Cardiac fibroblast (primary cell): ENCODE measurements at places on chromosomes 16 and 17.

DNA sequence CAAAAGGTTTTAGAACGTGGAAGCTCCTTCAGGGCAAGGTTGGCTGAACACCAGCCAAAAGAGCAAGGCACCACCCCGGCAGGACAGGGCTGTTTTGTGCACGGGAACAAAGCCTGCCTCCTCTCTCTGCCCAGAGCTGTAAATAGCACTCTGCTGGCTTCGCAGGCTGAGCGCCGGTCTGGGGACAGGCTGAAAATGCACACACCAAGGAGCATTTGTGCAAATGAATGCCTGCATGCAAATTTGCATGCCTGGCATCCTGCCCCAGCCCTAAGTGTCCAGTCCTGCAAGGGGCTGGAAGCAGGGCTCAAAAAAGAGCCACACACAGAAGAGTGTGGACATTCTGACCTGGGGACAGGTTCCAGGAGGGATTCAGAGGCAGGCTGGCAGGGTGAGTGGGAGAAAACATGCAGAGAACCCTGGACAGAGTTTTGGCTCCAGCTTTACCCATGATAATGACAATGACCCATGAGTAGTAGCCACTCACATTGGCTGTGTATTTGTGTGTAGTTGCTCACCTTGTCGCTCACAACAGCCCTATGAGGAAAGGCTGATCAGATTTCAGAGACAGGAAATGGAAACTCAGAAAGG, 11.7 kb downstream of the ABAT start:
- DNase-seq, result no peak

DNA sequence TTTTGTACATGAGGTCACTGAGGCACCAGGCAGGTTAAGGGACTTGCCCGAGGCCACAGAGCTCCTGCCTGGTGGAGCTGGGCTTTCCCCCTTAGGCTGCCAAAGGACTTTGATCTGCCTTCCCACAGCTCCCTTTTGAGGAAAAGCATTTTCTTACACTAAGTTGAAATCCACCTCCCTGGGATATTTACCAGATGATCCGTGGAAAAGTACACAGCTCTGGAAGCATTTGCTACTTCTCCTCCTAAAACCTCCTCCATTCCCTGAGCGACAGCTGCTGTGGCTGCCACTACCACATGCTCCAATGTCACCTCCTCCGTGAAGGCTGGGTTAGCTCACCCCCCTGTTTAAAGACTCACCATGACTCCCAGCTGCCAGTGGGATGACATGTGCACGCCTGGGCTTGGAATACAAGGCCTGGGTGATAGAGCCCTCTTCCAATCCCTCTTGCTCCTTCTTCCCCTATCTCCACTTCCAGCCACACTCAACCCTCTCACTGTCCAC, 1.2 kb upstream of the MPRIP start:
- DNase-seq, result no peak

- DNase-seq, result no peak
Observed at GRCh38 chr17:16652847-16653366, 743 bp downstream of the ZNF624 start.

DNA sequence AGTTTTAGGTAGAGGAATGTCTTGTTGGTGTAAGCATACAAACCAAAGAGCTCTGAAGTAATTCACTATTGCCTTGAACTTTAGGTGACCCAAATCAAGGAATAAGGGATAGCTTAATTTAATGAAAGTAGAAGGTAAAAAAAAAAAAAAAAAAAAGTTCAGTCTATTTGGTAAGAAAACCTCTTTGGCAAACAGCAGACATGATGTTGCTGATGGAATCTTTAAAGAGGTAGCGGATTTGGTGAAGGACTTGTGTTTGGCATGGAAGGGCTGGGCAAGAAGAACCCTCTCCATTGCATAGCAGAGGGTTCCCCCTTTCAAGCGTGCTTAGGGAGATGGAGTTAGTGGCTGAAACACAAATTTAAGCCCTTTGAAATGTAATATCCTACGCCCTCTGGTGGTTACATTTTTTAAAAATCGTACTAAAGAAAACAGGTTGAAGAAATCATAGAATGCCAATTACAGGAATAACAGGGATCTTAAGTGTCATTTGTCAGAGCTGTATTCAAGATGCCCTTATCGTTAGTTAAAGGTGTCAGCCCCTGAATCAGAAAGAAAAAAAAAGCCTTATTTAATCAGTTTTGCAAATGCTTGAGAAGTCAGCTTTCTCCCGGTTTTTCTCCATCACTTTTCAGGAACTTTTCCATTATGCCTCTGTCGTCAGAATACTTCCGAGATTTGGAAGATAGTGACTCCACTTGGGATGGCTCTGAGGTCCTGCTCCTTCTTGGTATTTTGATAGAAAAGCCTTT, 383.1 kb downstream of the KCNJ2 start:
- peak; percentile 66 for DNase-seq

DNA sequence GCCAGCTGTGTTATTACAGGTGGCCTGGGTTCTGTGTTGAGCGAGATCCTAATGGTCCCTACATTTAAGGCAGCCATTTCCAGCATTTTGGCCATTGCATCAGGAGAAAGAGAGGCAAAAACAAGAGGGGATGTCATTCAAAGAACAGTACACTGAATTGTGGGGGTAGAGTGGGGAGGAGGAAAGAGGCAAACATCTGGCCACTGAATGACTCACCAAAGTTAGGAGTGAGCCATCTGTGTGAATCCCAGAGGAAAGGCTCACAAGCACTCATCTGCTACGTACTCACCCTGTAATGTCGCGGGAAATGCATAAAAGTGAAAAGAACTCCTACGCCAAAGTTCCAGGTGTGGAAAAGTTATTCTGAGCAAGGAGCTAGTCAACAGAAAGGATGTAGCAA, 16.7 kb downstream of the KRABD2 start:
- DNase-seq, result peak; percentile 82

- no peak for DNase-seq
Observed at GRCh38 chr17:73719588-73720071, 75.4 kb upstream of the SDK2 start.

DNA sequence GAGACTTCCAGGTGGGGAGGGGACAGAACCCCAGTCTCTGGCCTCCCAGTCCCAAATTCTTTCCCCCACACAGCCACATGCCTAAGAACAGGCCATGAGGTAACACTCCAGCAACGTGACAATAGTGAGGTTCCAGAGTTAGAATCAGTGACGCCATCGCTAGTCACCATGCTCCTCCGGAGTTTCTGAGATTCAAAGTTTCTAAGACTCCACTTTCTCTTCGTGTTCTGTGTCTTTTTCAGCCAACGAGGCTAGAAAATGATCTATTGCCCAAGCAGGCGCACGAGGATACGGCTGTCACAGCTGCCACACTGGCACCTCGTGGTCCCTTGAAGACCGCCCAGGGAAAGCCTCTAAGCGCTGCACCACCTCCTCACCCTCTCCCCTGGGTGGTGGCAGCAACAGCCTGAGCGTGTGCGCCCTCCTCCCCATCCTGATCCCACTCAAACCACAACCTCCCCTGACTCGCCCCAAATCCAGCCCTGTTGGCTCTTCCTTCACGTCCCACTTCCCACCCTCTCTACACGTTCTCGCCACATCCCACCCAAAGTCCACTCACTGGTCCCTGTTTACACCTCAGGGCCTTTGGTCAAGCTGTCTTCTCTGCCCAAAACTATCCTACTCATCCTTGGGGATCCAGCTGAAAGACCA, 1.0 kb downstream of the MCRIP1 start:
- DNase-seq, result peak; percentile 65

- DNase-seq, result no peak
Observed at GRCh38 chr16:75535211-75535843, 581 bp downstream of the CHST5 start.

DNA sequence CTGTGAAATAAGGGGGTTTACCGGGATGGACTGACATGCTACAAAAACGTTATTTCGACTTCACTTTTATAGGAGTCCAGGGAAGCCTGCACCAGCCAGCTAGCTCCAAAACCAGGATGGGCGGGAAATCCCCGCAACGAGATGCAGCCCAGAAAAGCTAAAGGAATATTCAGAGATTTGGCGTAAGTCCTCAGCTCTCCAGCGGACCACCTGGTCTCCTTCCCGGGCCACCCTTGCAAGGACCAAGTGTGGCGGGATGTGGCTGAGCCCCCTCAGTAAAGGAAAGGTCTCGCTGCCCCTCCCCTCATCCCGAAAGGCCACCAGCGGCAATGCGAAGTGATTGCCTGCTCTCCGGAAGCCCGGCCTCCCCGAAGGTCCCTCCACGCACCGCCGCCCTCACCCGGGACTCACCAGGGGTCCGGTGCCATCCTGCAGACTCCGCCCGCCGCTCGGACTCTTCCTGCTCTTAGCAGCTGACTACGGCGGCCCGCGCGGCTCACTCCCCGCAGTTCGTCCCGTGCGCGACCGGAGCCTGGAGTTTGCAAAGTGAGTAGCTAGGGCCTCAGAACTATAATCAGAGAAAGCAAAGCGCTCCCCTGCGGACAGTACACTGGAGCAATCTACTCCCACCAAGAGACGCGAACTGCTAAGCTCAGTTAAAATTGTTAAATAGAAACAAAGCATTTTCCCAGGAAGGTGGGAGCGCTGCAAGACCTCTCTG, at the start of gene STX8:
Gene STX8 (minus strand): TSS at position 440 of the 721 bp plus-strand sequence. CDS start 12 bp downstream, at position 428.
- DNase-seq, result peak; percentile 92

- DNase-seq, result peak; percentile 19
Observed at GRCh38 chr17:32323811-32324491, 18.0 kb downstream of the C17orf75 start.

GRCh38 chr17:81551458-81552243, 502 bp downstream of the FAAP100 start:
- DNase-seq, result no peak

DNA sequence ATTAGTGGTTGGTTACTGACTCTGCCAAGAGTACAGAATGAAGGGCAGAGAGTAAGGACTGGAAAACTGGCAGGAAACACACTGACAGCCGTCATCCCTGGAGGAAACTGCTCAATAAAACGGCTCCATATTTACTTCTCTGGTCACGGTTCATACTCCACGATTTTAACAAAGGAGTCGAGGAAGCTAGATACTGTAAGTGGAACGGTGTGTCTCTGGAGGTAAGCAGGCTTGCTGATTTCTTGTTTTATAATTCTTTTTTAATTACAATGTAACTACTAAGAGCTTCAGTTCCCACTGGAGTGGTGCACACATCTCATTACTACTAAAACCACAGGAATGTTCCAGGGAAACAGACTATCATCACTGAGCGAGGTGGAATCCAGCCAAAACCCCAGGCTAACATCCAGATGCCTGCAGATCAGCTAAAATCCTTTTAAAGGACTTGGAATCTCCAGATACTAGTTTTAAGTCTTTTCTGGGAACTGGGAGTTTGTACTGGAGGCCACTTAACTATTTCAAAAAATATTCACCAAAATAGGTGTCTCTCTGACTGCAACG, 17.8 kb downstream of the SERPINF1 start:
- DNase-seq, result peak; percentile 98

DNA sequence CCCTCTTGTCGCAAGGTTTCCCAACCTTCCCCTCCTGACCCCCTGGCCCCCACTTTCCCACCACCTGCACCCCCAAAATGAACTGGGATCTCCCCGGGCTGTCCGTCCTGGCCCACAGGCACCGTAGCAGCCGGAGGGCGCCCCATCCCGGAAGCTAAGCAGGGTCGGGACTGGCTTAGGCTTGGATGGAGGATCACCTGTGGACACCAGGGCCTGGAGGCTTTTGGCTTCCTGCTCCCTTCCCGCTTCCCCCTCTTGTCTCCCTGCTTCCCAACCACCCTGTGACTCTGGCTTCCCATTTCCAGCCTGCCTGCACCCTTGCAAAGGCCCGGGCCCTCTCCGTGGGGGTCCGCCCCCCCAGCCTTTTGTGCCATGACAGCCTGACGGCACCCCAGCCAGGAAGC, 2291.3 kb downstream of the TP53TG3F start:
- no peak for DNase-seq

DNA sequence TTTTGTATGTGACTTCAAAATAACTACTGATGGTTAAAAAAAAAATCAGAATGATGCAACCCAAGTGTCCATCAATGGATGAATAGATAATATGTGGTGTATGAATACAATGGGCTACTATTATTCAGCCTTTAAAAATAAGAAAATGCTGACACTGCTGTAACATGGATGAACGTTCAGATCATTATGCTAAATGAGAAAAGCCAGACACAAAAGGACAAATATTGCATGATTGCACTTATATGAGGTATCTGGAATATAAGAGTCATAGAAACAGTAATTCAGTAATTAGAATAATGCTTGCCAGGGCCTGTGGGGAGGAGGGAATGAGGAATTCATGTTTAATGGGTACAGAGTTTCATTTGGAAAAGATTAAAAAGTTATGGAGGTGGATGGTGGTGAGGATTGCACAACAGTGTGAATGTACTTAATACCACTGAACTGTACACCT, 25.4 kb downstream of the TENT4B start:
- no peak for DNase-seq

DNA sequence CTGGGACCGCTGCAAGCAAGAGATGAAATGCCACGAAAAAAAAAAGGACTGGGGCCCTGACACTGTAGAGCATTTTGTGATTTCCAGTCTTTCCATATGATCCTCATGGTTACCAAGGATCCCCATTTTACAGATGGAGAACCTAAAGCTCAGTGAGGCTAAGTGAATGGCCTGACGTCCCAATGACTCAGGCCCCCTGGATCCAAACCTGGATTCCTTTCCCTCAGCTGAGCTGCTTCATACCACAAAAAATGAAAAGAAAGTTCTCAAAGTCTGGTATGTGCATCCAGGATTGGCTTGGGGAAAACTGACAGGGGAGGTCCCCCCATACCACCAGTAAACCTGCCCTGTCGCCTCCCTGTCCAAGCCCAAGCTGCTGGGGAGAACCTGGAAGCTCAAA, 80.5 kb downstream of the TEX14 start:
- DNase-seq, result no peak

DNA sequence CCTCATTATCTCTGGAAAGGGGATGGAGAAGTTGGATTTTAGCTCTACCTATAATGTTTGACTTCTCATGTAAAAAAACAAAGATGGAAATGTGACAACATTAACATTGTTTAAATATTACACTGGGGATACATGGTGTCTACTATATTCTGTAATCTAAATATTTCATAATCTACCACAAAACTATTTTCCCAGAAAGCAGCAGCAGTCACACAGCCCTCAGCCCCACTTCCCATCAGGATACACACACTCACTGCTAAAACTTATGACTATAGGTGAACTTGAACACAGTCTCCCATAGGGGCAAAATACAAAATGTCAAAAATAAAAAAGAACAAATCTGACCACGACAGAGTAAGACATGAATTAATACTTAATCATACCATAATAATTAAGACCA, 95.7 kb downstream of the KANSL1 start:
- peak; percentile 66 for DNase-seq

GRCh38 chr16:2436110-2436509, 6.9 kb downstream of the CCNF start:
- DNase-seq, result no peak

GRCh38 chr16:10078541-10078949, 103.7 kb downstream of the GRIN2A start:
- DNase-seq, result no peak

DNA sequence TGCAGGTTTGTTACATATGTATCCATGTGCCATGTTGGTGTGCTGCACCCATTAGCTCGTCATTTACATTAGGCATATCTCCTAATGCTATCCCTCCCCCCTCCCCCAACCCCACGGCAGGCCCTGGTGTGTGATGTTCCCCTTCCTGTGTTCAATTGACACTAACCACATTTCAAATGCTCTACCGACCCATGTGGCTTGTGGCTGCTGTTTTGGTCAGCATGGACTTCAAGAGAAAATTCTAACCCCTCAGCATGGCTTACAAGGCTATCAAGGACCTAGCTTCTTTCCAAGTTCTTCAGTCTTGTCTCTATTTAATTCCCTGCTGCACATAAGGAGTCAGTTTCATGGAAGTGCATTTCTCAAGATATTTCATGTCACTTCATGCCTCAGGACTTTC, 52.9 kb downstream of the MMD start:
- DNase-seq, result no peak

- DNase-seq, result no peak
Observed at GRCh38 chr16:60675022-60675421, 1361.2 kb downstream of the CDH8 start.

- DNase-seq, result no peak
Observed at GRCh38 chr17:21212826-21213637, 929 bp downstream of the TMEM11 start.
